ENCODE measurements at places on chromosomes 5 and 9.

DNA sequence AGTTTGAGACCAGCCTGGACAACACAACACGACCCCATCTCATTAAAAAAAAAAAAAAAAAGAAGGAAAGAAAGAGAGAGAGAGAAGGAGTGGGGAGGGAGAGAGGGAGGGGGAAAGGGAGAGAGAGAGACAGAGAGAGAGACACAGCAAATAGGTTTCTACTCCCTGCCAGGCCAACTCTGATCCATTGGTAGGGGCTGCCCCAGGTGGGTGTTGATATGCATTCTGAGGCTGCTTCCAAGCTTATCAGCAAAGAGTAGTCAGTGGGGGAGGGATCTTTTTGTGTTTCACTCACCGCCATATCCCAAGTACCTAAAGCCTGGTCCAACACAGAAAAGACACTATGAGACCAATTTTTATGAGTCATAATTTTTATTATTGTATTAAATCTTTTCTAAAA is 57.0 kb upstream of the SAP30L start:
- no peak for DNase-seq

DNA sequence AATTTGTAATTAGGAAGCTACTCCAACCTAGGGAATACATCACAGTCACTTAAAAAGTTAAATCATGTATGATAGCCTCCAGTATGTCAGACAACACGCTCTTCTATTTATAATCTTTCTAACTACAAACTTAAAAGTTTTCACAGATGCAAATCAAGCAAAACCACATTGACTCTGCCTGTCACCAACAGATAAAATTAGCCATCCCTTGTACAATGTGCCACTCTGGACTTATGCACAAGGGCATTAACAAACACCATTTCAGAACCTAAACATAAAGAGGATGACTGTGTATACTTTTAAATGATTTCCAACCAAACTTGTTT is 14.7 kb downstream of the ERP44 start:
- DNase-seq: no peak

- no peak for DNase-seq
Observed at GRCh38 chr5:72248410-72248981, 71.5 kb downstream of the MRPS27 start.

DNA sequence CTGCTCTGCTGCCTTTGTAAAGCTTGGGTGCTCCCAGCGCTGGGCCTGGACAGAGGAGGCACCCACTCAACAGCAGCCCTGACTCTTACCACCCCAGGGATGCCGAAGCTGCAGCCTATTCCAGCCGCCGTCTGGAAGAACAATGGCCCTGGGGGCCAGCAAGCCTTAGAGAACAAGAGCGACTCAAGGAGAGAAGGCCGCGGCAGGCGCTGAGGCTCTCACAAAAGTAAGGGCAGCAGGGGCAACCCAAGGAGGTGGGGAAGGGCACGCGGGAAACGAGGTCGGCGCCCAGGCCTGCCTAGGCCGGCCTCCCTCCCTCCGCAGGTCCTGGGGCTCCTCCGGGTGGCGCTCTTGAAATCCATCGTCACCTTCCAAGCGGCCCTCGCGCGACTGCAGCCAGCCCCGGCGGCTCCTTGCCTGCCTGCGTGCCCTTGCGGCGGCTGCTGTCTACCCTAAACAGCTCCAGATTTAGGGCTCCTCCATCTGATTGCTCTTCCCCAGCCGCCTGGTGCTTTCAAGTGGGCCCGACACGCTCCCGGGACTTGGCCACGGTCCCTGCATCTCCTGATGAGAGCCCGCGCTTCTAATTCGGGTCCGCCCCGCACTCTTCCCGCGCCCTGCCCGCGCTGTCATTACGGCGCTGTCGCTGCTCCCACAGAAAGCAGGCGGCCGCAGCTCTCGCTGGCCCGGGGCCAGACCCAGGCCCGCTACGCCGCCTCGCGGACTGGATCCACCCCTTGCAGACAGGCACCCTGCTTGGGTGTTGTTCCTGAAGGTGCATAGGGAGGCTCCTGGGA is 213.3 kb downstream of the SEMA6A start:
- DNase-seq: no peak

- no peak for DNase-seq
Observed at GRCh38 chr9:72477930-72478518, 43.4 kb upstream of the TMC1 start.

DNA sequence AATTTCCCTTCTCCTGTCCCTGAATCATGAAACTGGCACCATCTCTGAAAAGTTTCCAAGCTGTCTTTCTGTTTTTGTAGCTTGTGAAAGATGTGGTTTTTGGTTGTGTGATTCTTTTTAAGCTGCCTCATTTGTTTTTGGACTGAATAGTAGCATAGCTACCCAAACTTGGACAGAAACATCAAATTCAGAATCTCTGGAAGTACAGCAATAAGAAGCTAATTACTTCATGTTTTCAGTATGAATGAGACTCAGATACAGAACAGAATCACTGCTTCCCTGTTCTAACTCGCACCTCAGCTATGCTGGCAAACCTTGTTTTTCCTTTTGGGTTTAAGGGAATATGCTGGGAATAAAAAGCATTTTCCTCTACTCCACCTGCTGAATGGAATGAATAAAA is 101.0 kb downstream of the FGF1 start:
- no peak for DNase-seq

- DNase-seq: no peak
Observed at GRCh38 chr9:8349901-8350300, 550.3 kb upstream of the DMAC1 start.

GRCh38 chr5:41191249-41191648 is 22.1 kb downstream of the C6 start:
- no peak for DNase-seq

DNA sequence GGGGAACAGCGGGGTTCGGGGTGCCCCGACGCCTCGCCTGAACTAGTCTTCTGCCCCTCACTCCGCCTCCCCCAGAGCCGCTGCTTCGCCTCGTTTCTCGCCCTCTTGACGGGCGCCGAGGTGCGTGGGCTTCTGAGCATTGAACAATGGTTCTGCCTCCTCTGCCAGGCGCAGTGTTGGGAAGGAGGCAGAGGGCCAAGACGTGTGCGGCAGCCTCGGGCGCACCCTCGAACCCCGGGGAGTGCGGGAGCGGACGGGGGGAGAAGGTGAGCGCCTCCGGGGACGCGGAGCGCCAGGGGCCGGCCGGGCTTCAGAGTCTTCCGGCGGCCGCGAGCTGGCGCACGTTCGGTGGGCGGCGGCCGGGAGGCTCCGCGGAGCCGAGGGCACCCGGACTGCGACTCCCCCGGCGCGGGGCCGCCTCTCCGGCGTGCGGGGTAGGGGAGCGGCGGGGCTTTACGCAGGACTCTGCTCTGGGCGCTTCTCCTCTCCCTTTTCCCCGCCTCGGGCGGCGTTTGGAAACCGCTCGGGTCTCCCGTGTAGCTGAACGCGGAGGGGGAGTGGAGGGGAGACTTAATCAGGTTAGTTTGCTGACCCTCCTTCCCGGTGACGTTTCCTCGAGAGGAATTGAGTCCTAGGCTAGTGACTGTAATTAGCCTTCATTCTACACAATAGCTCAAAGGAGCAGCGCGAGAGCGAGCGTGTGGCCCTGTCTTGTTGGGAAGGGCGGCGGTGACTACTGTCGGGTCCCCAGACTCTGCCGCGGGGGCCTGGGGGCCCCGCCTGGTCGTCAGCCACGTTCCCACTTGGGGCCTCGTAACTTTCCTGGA is 1.1 kb downstream of the VLDLR start:
- DNase-seq: no peak

- no peak for DNase-seq
Observed at GRCh38 chr9:27791311-27791710, 218.0 kb upstream of the C9orf72 start.
